ENCODE measurements at places on chromosomes 13 and 19. TPM values are rescaled to one million over a fixed set of nuclear protein-coding genes. Genes with fewer than 3 reads are reported as not detected.

The LILRA1 gene
- total RNA-seq = 2.4 TPM

DNA sequence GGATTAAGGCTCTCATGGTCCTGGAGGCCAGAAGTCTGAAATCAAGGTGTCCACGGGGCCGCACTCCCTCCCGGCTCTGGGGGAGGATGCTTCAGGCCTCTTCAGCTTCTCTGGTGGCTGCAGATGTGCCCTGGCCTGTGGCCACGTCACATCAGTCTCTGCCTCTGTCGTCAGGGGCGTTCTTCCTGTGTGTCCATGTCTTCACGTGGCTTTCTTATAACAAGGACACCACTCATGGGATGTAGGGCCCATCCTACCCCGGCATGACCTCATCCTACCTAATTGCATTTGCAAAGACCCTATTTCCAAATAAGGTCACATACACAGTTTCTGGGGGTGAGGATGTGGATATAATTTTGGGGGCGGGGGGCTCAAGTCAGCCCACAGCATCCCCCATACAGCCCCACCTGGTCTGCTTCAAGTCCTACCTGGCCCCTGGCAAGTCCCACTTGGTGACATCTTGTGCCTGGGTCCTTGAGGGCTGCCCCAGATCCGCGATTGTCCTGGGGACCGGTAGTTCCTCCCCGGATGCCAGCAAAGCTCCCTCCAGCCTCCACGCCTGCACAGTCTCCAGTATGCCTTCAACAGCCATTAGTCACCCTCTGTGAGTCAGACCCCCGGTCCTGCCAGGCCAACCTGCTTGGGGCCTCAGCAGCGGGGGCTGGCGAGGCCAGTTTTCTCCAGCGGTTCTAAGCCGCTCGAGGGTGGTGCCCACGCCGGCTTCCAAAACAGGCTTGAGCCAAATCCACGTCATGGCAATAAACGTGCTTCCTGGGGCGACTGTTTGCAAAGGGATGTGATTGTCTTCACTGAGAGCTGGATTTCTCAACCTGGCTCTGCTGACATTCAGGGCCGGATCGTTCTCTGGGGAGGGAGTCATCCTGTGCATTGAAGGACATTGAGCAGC is 32.2 kb downstream of the MYO9B start:
- DNase-seq = peak; percentile 69

GRCh38 chr19:53192771-53193534 is at the start of gene ZNF665:
TSS of gene ZNF665 (minus strand) at chr19:53193358. CDS start at chr19:53182898, 10,460 bp downstream.
- DNase-seq = peak; percentile 92

DNA sequence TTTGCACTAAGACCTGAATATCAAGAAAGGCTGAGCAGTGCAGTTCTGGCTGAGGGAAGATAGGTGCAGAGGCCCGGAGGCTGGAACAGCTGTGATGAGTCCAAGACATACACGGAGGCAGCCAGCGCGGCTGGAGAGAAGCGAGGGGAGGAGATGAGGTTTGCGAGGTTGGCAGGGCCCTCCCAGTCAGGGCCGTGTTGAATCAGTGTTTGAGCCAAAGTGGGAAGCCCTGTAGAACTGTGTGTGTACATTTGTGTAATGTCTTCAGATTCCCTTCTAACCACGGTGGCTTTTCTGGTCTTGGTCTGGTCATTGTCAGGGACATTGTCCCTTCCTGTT is 34.9 kb downstream of the PAK4 start:
- no peak for DNase-seq

The DCT gene
- total RNA-seq = not detected

The ING1 gene
- 18.0 TPM for total RNA-seq

The UBE2M gene
- 101 TPM for total RNA-seq

DNA sequence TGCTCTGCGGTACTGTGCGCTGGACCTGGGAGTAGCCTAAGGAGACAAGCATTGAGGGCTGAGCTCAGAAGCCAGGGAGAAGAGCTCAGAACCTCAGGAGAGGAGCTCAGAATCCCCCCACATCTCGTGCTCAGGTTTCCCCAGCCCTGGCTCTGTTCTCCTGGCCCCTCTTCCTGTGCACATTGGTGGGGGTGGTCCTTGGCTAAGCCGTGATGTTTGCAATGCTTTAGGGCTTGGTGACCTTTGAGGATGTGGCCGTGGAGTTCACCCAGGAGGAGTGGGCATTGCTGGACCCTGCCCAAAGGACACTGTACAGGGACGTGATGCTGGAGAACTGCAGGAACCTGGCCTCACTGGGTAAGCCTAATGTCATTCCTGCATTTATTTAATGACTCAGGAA is 6.6 kb downstream of the ZNF557 start:
- DNase-seq = no peak

DNA sequence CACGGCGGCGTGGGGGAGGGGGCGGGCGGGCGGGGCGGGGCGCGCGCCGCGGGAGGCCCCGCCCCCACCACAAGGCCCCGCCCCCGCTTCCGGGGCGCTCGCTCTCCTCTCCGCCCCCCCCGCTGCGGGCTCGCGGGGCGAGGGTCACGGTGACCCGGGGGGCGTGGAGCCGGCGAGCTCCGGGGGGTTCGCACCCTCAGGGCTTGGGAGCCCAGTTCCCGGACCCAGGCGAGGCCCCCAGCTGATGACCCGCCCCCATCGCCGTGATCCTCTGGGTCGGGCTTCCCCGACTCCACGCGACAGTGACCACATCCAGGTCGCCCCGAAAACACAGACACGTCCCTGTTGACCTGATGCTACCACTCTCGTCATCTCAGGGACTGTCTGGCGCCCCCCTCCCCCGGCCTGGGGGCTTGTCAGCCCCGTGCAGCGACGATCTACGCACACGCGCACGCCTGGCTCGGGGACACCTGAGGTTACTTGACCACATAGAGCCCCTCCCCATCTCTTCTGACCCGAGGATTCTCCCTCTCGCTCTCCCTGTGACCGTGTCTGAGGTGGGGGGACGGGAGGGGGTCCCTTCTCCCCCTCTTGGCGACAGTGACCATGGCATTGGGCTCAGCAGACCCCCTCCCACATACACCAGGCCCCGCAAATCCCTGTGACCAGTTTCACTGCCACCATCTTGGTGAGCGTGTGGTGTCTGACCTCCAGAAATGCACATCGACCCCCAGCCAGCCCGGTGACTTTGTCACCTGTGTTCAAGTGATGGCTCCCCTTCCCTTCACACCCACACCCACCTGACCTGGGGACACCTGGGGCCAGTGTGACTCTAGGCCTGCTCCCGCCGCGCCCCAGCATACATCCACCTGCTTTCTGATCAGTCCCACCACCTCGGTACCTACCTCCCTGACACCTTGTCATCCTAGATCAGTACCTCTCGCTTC is 670 bp downstream of the MAP2K7 start:
- DNase-seq = peak; percentile 62

GRCh38 chr13:84497613-84498012 is 615.3 kb upstream of the SLITRK1 start:
- no peak for DNase-seq

GRCh38 chr19:55738302-55738701 is at the start of gene NLRP9:
TSS of gene NLRP9 (minus strand) at chr19:55738402. CDS start at chr19:55738374, 28 bp downstream.
- no peak for DNase-seq

DNA sequence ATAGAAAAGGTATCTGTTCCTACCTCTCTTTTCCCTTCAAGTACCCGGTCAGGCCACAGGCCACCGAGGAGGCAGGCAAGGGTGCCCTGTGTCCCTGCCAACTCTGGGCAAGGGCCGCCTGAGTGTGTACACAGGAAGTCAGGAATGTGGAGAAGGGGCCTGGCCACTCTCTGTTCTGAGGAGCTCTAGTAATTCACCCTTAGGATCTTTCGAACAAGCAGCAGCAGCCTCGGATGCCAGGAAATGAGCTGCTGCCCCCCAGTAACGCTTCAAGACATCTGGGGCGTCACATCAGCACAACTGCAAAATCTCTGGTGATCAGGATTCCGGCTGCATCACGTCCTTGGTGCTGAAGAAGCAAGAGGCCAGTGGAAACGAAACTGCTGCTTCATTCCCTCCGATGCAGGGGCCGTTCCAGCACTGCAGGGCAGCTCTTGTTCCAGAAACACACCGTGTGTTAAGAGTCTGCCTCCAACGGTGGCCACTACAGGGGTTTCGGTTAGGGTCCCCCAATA is 2.0 kb downstream of the RAB20 start:
- peak; percentile 84 for DNase-seq

- DNase-seq = no peak
These were observed 201.7 kb downstream of the ABCC4 start for GRCh38 chr13:95099541-95099940.

The NACC1 gene
- total RNA-seq = 58.9 TPM

- peak; percentile 60 for DNase-seq
These were observed 561 bp upstream of the GJA3 start for GRCh38 chr13:20161275-20161950.

DNA sequence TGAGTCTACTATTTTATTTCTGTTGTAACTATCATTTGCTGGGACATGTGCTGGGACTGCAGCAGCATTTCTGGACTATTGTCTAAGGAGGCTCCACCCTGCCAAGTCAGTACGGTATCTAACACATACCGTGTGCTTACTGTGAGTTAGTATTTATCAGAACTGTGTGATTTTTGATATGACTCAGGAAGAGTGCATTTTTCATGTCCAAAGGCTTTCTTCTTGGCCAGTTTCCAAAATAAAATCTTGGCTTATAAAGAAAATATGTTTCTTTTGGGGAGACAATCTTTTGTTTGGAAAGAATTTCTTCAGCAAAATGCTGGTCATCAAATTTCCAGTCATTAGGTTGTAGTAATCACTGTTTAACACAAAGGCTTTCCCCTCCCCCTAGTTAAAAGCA is 11.6 kb downstream of the PARP4 start:
- no peak for DNase-seq

The CDADC1 gene
- total RNA-seq = 14.1 TPM

The ADGRE2 gene
- 1.9 TPM for total RNA-seq

- no peak for DNase-seq
These were observed 51.4 kb upstream of the ITM2B start for GRCh38 chr13:48181482-48182145.

DNA sequence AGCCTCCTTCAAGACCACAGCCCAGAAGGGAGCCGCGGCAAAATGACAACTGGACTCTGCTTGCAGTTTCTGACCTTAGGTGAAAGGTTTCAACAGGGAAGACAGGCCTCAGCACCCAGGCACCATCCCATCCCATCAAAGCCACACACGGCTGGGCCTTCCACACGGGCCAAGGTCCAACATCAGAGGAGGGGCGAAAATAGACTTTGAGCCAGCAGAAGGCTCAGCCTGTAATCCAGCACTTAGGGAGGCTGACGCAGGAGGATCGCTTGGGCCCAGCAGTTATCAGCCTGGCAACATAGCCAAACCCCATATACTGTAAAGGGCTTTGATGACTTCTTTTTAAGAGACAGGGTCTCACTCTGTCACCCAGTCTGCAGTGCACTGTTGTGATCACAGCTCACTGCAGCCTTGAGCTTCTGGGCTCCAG is 26.8 kb upstream of the TINCR start:
- peak; percentile 43 for DNase-seq

DNA sequence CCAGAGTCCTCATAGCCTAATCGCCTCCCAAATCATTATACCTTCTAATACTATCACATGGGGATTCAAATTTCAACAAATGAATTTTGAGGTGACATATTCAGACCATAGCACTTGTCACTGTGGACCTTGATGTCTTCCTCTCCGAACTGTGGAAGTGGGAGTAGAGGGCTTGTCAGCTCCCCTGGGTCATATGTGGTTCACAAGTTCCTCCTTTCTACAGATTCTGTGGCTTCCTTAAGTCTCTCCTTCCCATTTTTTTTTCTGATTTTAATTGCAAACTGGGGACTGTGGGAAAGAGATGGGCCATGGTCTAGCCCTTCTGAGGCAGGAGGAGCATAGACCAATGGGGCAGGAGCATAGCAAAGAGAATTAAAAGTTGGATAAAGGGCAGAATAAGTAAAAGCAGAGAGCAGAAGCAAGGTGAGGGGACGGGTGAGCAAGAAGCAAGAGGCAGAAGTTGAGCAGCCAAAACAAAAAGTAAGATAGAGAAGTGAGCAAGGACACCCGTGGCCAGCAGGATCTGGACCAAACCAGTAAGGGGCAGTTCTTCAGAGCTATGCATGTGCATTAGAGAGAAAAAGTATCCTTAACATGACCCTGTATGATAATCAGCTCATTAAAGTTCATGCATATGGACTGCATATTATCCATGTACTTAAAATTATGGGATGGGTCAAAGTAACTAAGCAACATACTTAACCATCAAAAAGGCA is 2.6 kb upstream of the SIGLEC7 start:
- DNase-seq = no peak

DNA sequence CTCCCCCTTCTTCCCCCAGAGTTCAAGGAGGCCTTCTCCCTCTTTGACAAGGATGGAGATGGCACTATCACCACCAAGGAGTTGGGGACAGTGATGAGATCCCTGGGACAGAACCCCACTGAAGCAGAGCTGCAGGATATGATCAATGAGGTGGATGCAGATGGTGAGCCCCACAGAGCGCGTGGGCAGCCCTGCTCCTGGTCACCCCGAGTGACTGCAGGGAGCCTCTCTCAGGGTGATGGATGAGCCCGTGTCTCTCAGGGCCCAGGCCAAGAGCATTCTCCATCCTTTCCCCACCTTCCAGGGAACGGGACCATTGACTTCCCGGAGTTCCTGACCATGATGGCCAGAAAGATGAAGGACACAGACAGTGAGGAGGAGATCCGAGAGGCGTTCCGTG is 7.0 kb downstream of the CALM3 start:
- no peak for DNase-seq

DNA sequence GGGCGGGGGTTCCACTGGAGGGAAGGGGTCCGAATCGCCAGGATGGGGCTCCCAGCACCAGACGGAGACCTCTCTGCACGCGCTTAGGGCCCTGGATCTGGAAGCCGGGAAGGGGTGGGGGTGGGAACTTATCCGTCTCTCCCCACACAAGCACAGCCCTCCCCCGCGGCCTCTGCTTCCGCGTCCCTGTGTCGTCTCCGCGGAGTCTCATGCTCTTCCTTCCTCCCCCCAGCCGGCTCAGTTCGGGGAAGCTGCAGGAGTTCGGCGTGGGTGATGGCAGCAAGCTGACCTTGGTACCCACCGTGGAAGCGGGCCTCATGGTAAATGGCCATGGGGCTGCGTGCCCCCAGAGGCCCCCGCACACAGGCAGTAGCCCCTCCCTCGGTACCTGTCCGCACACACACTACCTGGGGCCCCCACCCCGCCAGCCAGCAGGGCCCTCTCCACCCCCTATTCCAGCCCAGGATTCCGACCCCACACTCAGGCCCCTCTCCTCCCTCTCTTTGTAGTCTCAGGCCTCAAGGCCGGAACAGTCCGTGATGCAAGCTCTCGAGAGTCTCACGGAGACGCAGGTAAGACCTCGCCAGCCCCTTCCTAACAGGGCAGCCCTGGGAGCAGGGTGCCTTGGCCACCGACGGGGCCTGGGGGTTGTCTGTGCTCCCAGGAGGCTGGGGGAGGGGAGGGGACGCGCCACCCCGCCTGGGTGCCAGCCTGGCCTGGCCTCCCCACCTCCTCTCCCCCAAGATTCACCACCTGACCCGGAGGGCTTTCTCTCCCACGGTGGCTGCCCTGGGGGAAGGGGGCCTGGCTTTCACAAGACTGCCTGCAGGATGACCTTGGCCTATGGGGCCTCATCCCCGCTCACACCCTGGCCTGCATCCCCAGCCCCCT is 3.2 kb downstream of the MIDN start:
- peak; percentile 85 for DNase-seq

The MEDAG gene
- total RNA-seq = 0.46 TPM

The ZSCAN18 gene
- total RNA-seq = 17.9 TPM
